T-helper 1 cell treated with Interleukin-12 subunit alpha and Interleukin-12 subunit beta and Interleukin-4 antibody, amounts not matched to agents 30 ng/mL and 1 ng/mL, for 36 hours (primary cell): ENCODE measurements at places on chromosomes 5 and 9. TPM values are rescaled to one million over a fixed set of nuclear protein-coding genes. Genes with fewer than 3 reads are reported as not detected.

The SOHLH1 gene
- not detected in 2 replicates for total RNA-seq

The RNF208 gene
- 4.3 and 5.0 TPM in 2 replicates for total RNA-seq

The FOXD4L4 gene
- 0.20 TPM in 1 of 2 replicates, not detected in the other for total RNA-seq

The IRX1 gene
- total RNA-seq = not detected in 2 replicates

The PCDHGC4 gene
- 0.37 TPM in 1 of 2 replicates, not detected in the other for total RNA-seq

The CTSV gene
- total RNA-seq = 0.17 and 0.63 TPM in 2 replicates

The ADRA1B gene
- total RNA-seq = not detected in 2 replicates

The TNC gene
- total RNA-seq = 0.05 TPM in 2 replicates

The OSMR gene
- 0.17 and 0.25 TPM in 2 replicates for total RNA-seq

The PHF24 gene
- total RNA-seq = not detected in 2 replicates

The PPIC gene
- total RNA-seq = not detected in 2 replicates

The IL4 gene
- total RNA-seq = 12.7 and 12.8 TPM in 2 replicates

The TXNDC8 gene
- total RNA-seq = not detected in 2 replicates

The CFAP90 gene
- not detected in 2 replicates for total RNA-seq

The PPP2CA gene
- 137 and 143 TPM in 2 replicates for total RNA-seq

The PDE6A gene
- not detected in 2 replicates for total RNA-seq
